M059J (cell line): ENCODE measurements at places on chromosomes 16 and 17.

DNA sequence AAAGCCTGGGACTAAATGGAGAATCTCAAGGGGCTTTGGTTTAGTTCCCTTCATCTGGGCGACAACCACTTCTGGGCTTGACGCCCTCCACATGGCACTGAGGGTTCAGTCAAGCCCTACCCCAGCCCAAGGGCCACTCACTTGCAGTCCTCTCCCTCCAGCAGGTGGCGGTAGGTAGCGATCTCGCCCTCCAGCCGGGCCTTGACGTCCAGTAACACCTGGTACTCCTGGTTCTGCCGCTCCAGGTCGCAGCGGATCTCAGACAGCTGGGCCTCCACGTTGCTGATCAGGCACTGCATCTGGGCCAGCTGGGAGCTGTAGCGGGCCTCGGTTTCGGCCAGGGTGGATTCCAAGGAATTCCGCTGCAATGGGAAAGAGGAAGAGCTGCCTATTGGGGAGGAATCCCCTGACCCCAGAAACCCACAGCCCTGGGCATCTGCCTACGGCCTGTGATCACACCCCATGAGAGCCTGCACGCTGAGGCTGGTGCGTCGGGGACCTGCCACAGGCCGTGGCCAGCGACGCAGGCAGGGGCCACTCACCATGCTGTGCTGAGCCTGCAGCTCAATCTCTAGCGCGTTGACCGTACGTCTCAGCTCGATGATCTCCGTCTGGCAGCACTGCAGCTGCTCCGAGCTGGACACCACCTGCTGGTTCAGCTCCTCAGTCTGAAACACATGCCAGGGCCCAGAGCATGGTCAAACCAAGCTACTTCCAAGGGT, 2.7 kb downstream of the KRT36 start:
- no peak for DNase-seq

DNA sequence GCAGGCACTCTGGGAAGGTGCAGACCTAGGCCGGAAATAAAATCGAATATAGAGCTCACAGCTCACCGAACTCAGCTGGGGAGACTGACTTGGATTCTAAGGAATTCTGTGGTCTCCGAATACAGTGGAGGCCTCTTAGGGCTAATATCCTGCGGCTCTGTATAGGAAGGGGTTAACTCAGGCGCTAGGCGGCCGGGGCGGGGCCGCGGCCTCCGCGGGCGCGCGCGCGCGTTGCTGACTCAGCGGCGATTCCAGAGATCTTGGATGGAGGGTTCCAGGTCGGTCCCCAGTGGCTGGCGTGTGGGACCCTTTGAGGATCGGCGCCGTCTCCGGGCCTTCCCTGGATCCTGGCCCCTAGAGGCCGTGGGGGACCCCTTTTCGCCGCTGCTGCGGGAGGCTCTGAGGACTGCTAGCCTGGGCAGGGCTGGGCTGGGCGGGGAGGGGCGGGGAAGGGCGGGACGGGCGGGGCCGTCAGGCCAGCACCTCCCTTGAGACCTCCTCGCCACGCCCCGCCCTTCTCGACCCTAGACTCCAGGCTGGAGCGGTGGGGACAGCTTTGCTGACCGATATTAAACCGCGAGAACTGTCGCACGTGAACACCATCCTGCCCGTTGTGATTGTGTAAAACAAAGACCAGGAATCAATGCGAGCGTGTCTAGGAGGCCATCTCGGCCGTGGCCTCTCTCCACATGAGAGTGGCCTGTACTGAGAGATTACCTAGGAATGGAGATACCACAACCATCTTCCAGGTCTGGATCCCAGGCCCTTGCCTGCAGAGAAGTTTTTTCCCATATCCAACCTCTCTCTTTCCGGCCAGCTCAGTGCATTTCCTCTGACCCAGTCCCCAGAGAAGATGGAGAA, 1.4 kb upstream of the PLEKHH3 start:
- DNase-seq: peak; percentile 88

GRCh38 chr16:14105760-14106375, 34.7 kb downstream of the MRTFB start:
- no peak for DNase-seq

- DNase-seq: no peak
These were observed 15.5 kb upstream of the UBE2G1 start for GRCh38 chr17:4381690-4382671.

GRCh38 chr17:49646391-49647255, 31.3 kb downstream of the SPOP start:
- DNase-seq: peak; percentile 92

- DNase-seq: no peak
These were observed 99.2 kb downstream of the GOSR1 start for GRCh38 chr17:30576326-30576861.

- no peak for DNase-seq
These were observed 3.4 kb downstream of the SP6 start for GRCh38 chr17:47847341-47848197.
